Right lobe of liver (tissue), 6 donors: ENCODE measurements at places on chromosomes 3 and 15. TPM values are rescaled to one million over a fixed set of nuclear protein-coding genes. Genes with fewer than 3 reads are reported as not detected.

DNA sequence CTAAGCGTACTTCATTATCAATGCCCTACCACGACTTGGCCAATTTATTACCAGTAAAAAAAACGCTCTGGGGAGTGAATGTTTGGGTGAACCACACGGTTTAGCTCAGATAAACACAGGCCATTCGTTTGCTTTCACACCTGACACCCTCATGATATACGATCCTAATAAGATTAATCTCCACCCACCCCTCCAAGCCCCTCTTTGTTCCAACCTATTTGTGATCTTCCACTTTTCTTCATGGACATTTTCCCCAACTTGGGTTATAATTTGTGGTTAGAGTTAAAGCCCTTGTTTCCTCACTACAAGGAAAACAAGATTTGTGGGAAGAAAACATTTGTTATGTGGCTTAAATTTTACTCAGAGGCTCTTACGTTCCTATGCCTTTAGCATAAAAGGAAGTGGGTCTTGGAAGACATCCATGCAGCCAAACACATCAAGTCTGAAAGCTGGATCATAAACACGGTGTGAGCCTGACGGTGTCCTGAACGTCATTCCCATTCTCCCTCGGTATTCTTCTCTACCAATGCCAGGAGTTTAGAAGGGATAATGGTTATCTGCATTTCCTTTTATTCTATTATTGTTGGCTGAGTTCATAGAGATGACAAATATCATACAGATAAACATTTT, 518.9 kb downstream of the NR2F2 start:
- no peak overlapping the region for H3K4me3 ChIP-seq
- H3K27me3 ChIP-seq, result no peaks in the 10 kb centered on the region
- no peak overlapping the region for H3K27ac ChIP-seq
- no peak for DNase-seq

STRIT1 gene
- 0.31 TPM for total RNA-seq

DNA sequence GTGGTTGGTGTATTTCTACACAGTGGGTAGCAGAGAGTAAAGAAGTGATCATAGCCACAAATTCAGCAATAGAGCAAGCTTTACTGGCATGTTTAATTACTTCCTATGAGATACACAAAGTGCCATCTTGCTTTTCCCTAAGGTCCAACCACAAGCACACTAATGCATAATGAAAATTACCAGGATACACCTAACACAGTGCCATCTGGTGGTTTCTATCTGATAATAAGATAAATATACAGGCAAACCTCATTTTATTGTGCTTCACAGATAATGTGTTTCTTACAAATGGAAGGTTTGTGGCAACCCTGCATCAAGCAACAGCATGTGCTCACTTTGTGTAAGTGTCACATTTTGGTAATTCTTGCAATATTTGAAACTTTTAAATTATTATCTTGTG, 223.0 kb downstream of the NSUN3 start:
- no peaks in the 10 kb centered on the region for H3K36me3 ChIP-seq

DNA sequence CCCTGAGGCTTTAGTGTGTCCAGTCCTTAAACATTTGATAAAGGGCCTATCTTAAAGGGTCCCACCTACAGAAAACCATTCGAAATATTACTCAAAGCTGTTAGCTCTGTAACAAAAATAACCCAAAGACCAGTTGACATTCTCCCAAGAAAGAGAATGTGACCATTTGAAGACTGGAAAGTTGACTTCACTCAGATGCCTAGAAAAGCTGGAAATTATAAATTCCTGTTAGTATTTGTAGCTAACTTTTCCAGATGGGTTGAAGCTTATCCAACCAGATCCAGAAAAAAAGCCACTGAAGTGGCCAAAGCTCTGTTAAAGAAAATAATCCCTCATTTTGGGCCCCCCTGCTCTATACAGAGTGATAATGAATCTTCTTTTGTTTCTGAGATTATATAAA, 408.4 kb downstream of the PLOD2 start:
- DNase-seq, result no peak
- no peaks in the 10 kb centered on the region for H3K27me3 ChIP-seq
- no peak overlapping the region for H3K4me3 ChIP-seq
- no peak overlapping the region for H3K27ac ChIP-seq
- H3K4me1 ChIP-seq, result no peaks in the 10 kb centered on the region

DNA sequence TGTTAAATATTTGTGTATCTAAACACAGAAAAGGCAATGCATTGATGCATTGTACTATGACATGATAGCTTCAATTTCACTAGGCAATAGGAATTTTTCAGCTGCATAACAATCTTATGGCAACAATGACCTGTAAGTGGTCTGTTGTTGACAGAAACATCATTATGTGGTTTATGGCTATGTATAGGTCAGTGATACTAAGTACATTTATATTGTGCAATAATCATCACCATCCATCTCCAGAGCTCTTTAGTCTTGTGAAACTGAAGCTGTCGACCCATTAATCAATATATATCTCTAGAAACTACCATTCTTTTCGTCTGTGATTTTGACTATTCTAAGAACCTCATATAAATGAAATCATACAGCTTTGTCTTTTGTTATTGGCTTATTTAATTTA, 200.1 kb upstream of the ZNF717 start:
- no peaks in the 10 kb centered on the region for H3K36me3 ChIP-seq
- DNase-seq, result no peak
- H3K27ac ChIP-seq, result no peak overlapping the region
- H3K4me1 ChIP-seq, result no peaks in the 10 kb centered on the region
- no peaks in the 10 kb centered on the region for H3K27me3 ChIP-seq
- H3K4me3 ChIP-seq, result no peak overlapping the region

GRCh38 chr3:171491361-171491760, 31.2 kb upstream of the TNIK start:
- no peaks in the 10 kb centered on the region for H3K36me3 ChIP-seq
- no peak overlapping the region for H3K27ac ChIP-seq
- no peak overlapping the region for H3K4me3 ChIP-seq
- no peaks in the 10 kb centered on the region for H3K4me1 ChIP-seq
- DNase-seq, result no peak

DNA sequence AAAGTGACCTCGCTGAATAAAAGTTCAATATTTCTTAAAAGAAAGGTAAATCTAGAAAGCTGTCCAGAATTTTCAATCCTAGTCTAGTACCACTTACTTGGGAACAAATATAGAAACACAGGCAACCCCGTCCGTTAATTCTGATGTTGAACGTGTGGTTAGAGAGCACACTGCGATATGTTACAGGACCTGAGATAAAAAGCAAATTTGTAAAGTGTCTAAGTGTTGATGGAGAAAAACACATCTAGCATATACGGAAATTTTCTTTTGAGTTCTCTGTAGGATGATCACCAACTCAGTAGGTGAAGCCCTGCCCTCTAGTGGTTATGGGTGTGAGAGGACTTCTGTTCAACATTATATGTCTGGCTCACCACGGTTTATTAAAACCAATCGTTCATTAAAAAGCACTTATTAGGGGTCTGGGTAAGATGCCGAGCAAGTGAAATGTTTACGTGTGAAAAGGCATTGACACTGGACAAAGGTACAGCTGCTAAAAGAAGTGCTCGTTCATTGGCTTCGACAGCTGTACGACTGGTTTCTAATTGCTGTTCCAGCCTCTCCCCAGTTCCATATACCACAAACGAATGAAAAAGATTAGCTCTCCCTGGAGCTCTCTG, 1.0 kb upstream of the ATP2C1 start:
- H3K27me3 ChIP-seq, result no peaks in the 10 kb centered on the region
- H3K36me3 ChIP-seq, result no peaks in the 10 kb centered on the region
- peak overlapping the region; percentile 62 for H3K4me3 ChIP-seq
- no peak for DNase-seq

DNA sequence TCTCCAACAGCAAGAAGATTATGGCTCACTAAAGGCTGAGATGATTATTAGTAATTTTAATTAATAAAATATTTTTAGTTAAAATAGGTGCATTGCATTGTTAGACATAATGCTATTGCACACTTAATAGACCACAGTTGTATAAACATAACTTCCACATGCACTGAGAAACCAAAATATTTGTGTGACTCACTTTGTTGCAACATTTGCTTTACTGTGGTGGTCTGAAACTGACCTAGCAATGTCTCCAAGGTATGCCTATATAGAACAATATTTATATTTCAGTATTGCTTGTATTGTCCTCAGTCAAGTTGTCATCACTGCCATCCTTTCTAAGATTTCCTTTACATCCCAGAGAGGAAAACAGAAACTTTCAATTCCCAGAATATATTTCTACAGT, 1215.2 kb downstream of the SI start:
- no peak overlapping the region for H3K27ac ChIP-seq
- no peak for DNase-seq
- no peaks in the 10 kb centered on the region for H3K36me3 ChIP-seq
- H3K4me3 ChIP-seq, result no peak overlapping the region
- no peaks in the 10 kb centered on the region for H3K4me1 ChIP-seq
- H3K27me3 ChIP-seq, result no peaks in the 10 kb centered on the region

CNTN3 gene
- 6.0 TPM for total RNA-seq

- no peak overlapping the region for H3K4me3 ChIP-seq
- H3K36me3 ChIP-seq, result no peaks in the 10 kb centered on the region
- no peak for DNase-seq
- no peak overlapping the region for H3K27ac ChIP-seq
- H3K4me1 ChIP-seq, result no peaks in the 10 kb centered on the region
- H3K27me3 ChIP-seq, result no peaks in the 10 kb centered on the region
Measured at GRCh38 chr3:43882976-43883680, 192.4 kb downstream of the ABHD5 start.

GRCh38 chr15:66698971-66699370, 3.1 kb upstream of the SMAD6 start:
- no peaks in the 10 kb centered on the region for H3K4me1 ChIP-seq
- no peak for DNase-seq
- H3K4me3 ChIP-seq, result no peak overlapping the region
- no peaks in the 10 kb centered on the region for H3K27me3 ChIP-seq

- H3K27ac ChIP-seq, result no peak overlapping the region
- H3K4me1 ChIP-seq, result no peaks in the 10 kb centered on the region
- H3K27me3 ChIP-seq, result no peaks in the 10 kb centered on the region
- no peak for DNase-seq
- H3K4me3 ChIP-seq, result no peak overlapping the region
Measured at GRCh38 chr3:60268123-60268522, 983.1 kb downstream of the FHIT start.

STARD5 gene
- 21.0 TPM for total RNA-seq

- no peak for DNase-seq
- H3K4me1 ChIP-seq, result no peaks in the 10 kb centered on the region
- no peaks in the 10 kb centered on the region for H3K36me3 ChIP-seq
Measured at GRCh38 chr15:53470743-53471142, 288.7 kb downstream of the WDR72 start.

DNA sequence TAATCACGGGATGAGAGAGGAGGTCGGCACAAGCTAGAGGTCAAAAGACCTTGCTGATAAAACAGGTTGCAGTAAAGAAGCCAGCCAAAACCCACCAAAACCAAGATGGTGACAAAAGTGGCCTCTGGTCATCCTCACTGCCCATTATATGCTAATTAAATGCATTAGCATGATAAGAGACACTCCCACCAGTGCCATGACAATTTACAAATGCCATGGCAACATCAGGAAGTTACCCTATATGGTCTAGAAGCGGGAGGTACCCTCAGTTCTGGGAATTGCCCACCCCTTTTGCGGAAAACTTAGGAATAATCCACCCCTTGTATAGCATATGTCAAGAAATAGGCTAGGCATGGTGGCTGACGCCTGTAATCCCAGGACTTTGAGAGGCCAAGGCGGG, 4.3 kb upstream of the ULK4 start:
- H3K4me3 ChIP-seq, result no peak overlapping the region
- no peaks in the 10 kb centered on the region for H3K27me3 ChIP-seq
- no peak for DNase-seq
- no peaks in the 10 kb centered on the region for H3K4me1 ChIP-seq
- H3K27ac ChIP-seq, result no peak overlapping the region
- H3K36me3 ChIP-seq, result no peaks in the 10 kb centered on the region

GANC gene
- total RNA-seq, result 13.9 TPM
